ENCODE measurements at places on chromosomes 2 and 18.

DNA sequence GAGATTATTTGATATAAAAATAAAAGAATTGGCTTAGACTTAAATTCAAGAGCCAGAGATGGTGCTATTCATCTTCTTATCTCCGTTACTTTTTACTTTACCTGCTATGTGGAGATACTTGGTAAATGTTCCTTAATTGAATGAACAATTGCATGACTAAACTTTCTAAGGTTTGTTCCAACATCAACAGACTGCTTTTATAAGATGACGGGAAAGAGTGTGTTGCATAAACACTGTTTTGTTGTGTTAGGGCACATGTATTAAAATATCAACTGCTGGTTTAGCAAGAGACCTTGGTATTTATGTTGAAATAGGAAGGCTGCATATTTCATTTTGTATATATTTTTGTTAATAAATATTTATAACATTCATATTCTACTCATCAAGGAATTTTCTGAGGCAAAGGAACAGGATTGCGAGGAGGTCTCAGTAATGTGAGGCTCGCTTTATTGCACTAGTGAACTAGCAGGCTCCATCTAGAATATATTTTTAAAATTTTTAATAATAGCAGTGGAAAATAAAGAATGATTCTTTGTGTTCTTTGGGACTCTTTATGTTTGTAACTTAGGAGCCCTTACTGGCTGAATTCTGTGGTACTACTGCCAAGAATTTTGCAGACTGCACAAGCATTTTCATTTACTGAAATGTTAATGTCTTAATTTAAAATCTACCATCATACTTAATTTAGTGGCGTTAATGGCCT, 10.7 kb upstream of the NFE2L2 start:
- DNase-seq: no peak

GRCh38 chr2:40719414-40719813, 267.5 kb upstream of the SLC8A1 start:
- DNase-seq: no peak

DNA sequence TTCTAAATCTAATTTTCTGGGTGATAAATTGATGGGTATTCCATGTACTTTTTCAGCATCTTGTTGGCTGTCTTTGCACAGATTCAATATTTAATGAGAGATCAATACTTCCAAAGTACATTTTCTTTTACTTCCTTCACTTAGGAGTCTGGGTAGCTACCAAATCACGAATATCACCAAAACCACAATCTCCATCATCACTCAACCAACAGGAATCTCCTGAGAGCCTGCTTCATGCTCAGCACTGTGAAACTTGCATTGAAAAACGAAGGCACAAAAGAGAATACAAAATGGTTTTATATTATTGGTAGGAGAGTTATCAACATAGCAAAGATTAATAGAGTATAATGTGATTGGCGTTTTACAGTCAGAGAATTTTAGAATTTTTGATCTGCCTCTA, 261.5 kb upstream of the DSEL start:
- DNase-seq: no peak

GRCh38 chr2:26136451-26136850, 36.4 kb upstream of the GAREM2 start:
- no peak for DNase-seq

DNA sequence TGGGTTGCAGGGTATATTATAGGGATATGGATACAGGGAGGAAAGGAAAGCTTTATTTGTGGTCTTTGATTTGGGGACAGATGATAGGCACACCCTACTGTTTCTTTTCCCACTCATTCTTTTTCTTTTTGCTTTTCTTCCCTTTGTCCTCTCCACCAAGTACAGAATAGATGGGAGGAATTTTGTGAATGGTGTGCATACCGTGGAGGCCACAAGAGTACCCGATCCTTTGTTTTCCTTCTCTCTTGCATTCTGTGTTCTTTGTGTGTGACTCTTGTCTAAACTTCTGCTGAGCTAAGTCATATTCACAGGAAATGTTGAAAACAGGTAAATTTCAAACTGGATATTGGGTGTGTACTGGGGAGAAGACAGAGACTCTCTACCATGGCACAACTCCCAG, 321.4 kb upstream of the SLC8A1 start:
- DNase-seq: no peak

- DNase-seq: no peak
Measured at GRCh38 chr2:234763002-234763873, 188.6 kb upstream of the SH3BP4 start.

GRCh38 chr2:176491172-176491904, 222.1 kb downstream of the MTX2 start:
- no peak for DNase-seq

GRCh38 chr18:60096428-60096827, 196.6 kb downstream of the PMAIP1 start:
- no peak for DNase-seq

DNA sequence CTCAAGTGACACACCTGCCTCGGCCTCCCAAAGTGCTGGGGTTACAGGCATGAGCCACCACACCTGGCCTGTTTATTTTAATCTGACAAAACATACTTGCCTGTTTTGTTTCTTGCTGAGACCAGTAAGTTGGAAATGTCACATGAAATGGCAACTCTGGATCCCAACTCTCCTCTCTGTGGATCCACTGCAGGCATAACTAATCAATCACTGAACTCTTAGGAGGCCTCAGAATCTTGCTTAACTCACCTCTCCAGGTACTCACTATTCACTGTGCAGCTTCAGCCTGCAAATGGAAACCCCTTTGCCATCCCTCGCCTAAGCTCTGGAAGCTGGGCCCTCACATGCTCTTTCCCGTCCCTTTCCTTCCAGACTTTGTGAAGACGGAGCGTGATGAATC, 56.4 kb upstream of the ATG16L1 start:
- DNase-seq: no peak

GRCh38 chr18:32259553-32259952, 69.7 kb downstream of the MEP1B start:
- DNase-seq: no peak

- no peak for DNase-seq
Measured at GRCh38 chr2:109316091-109316490, 187.1 kb downstream of the SH3RF3 start.

DNA sequence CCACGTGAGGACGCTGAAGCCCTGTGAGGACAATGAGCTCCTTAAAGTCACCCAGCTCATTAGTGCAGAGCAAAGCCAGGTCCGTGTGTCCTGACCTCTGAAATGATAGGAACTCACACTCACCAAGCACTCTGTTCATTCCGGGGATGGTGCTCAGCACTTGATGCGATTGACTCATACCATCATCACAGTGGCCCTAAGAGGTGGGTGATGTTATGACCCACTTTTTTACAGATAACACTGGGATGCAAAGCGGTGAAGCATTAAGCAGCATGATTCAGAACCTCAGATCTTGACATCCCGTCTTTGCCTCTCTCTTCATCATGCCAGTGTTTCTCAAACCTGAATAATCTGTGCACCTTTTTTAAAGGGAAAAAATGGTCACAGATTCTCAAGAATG, 234.8 kb downstream of the ALPK2 start:
- DNase-seq: no peak

- peak; percentile 71 for DNase-seq
Measured at GRCh38 chr2:24577481-24577880, 86.4 kb downstream of the NCOA1 start.

DNA sequence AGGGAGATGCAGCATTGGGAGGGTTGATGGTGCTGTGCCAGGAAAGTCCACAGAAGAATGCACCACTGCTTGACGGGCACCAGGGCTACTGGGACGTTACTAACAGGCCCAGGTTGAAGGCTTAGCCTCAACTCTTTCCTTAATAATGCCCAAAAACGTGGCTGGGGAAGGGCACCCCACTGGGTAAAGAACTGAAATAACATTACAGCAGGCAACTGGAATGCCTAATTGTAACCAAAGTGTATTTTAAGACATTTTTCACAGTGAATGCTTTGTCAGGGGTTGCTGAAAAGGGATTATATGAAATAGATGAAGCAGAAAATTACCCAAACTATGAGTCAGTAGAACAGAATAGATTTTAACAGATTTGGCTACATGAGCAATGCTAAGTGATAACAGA, 191.3 kb downstream of the CMPK2 start:
- no peak for DNase-seq

GRCh38 chr18:22391407-22392345, 26.0 kb downstream of the CTAGE1 start:
- DNase-seq: no peak

- no peak for DNase-seq
Measured at GRCh38 chr2:185583058-185583816, 155.4 kb upstream of the FSIP2 start.

DNA sequence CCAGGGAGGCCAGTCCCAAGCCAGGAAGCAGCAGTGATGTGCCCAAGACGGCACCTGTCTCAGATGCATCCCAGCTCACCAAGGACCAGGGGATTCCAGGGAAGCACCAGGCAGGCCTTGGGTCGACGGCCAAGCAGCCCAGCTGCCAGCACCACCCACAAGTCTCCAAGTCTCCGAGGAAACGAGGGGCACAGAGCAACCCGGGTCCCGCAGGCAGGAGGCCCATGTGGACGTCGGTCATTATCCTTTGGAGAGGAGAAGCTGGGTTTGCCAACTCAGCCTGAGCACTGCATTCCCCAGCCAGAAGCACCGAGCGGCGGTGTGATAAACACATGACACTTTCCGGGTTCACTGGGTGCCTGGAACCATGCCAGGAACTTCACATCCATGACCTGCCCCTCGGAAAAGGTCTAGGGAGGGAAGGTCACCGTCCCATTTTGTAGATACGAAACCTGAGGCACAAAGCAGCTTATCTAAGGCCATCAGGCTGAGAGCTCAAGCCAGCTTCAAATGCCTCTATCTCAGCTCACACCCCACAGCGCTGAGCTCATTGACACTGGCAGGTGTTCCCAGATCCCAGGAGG, 104.5 kb downstream of the ZNF516 start:
- peak; percentile 51 for DNase-seq

DNA sequence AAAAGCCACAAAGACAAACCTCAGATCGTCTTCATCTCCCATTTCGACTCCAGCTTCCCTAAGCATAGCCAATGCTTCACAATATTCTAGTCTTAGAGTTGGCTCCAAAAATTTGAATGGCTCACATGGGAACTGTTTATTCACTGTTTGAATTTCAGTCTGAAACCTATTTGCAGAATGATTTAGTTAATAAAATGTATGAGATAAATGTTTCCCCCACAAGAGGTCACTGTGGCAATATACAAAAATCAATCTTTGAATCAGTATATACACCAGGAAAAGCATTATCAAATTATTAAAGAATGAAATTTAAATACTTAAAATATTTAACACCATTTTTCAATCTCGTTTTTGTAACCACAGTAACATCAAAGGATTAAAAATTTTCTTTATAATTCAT, 40.0 kb upstream of the MCM6 start:
- DNase-seq: peak; percentile 64

- DNase-seq: no peak
Measured at GRCh38 chr2:214004463-214004862, 406.4 kb upstream of the VWC2L start.

- no peak for DNase-seq
Measured at GRCh38 chr2:151638191-151638933, 95.9 kb downstream of the NEB start.

DNA sequence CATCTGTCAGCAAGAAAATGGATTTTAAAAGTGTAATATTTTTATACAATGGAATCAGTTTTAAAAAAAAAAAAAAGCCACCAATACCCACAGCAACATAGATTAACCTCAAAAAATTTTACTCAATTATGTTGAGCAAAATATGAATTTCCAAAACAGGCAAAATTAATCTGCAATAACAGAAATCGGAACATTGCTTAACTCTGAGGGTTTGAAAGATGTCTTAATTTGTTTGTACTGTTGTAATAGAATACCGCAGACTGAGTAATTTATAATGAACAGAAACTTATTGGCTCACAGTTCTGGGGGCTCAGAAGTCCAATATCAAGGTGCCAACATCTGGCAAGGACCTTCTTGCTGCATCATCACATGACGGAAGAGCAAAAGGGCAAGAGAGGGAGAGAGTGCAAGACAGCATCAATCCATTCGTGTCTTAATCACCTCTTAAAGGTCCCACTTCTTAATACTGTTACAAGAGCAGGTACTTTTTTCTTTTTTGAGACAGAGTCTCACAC, 31.8 kb upstream of the TNFAIP6 start:
- no peak for DNase-seq

- no peak for DNase-seq
Measured at GRCh38 chr2:165833156-165833555, 39.1 kb upstream of the GALNT3 start.

DNA sequence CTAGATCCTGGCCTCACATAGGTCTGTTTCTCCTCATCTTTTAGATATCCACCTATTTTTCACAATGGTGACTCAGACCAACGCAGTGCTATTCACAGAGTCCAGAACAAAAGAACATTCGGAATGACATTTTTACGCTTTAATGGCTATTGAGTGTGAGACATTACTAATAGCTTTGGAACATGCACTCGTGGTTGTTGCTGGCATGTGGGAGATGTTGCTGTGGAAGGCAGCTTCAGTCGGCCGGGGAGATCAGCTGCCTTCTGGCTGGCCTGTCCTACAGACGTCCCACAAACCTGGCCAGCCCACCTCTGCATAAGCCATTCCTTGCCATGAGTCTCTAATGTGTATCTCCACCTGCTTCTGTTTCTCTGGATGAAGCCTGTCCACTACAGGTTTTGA, 3.4 kb downstream of the MBP start:
- no peak for DNase-seq

- DNase-seq: no peak
Measured at GRCh38 chr2:128493880-128494279, 175.2 kb upstream of the HS6ST1 start.

DNA sequence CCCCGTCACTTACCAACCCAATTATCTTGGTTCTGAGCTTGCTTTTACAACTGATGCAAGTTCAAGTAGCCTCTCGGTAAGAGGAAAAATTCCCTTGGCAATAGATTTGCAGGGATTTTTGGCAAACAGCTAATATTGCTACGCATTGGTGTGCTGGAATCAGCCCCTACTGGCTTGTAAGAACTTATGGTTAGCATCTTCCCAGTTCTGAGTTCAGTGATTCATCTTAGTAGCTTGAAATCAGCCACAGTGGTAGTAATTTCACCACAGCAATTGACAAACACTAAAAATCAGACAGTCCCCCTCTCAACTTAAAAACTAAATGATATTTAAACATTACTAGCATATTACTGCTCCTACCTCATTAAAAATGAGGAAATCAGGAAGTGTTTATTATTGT, 5.9 kb upstream of the RAX start:
- no peak for DNase-seq

- no peak for DNase-seq
Measured at GRCh38 chr2:196200557-196200956, 29.2 kb upstream of the STK17B start.
